Activated CD8-positive, alpha-beta memory T cell treated with anti-CD3 and anti-CD28 coated beads, Interleukin-2, amount 50 U/mL, for 48 hours (primary cell): ENCODE measurements at places on chromosomes 5 and 9.

- DNase-seq = no peak
These were observed 142.1 kb downstream of the EPB41L4A start for GRCh38 chr5:112276991-112277390.

- no peak for DNase-seq
These were observed 367.2 kb downstream of the OSTF1 start for GRCh38 chr9:75455444-75455921.

- DNase-seq = no peak
These were observed 89.4 kb downstream of the NR3C1 start for GRCh38 chr5:143314099-143314498.

GRCh38 chr5:74538206-74538661 is 102.3 kb downstream of the ENC1 start:
- DNase-seq = no peak

- no peak for DNase-seq
These were observed 58.7 kb upstream of the EPB41L4B start for GRCh38 chr9:109379513-109379912.
